Substantia nigra (tissue), 51 donors: ENCODE measurements at places on chromosomes 1 and 21.

DNA sequence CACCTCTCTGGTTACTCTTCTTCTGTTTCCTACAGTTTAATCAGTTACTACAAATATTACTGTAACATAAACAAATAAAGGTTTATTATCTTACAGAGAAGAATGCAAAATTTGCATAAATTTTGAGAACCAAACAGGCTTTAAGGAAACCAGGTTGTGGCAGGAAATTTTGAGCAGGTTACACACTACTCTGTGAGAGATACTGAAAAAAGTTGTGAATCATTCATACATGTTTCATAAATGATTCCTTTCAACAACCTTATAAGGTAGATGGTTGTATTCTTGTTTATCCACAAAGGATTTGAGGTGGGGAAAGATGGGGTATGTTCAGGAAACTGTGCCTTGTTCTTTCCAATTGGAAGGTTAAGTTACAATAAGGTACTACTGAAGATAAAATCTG, 58.6 kb downstream of the MAST2 start:
- no peak for DNase-seq

GRCh38 chr1:58979086-58979485, 195.2 kb upstream of the JUN start:
- DNase-seq = no peak

GRCh38 chr1:58754683-58755467, 29.0 kb downstream of the JUN start:
- no peak for DNase-seq

DNA sequence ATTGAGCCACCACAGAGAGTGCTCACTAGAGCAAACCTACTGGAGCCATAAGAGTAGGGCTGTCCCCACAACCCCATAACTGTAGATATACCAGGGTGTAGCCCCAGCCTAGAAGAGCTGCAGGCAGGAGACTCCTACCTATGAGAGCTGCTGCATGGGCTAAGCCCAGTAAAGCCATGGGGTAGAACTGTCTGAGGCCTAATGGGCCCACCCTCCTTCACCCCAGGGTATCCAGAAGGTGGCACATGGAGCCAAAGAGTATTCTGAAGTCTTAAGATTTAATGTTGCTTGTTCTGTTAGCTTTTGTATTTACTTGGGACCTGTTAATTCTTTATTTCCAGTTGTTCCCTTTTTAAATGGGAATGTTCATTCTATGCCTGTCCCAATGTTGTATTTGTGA, 1193.7 kb upstream of the ADGRL2 start:
- DNase-seq = no peak

GRCh38 chr1:8355439-8356255, 37.7 kb downstream of the SLC45A1 start:
- DNase-seq = no peak

- DNase-seq = no peak
Measured at GRCh38 chr1:92902406-92902744, 58.9 kb downstream of the DIPK1A start.

DNA sequence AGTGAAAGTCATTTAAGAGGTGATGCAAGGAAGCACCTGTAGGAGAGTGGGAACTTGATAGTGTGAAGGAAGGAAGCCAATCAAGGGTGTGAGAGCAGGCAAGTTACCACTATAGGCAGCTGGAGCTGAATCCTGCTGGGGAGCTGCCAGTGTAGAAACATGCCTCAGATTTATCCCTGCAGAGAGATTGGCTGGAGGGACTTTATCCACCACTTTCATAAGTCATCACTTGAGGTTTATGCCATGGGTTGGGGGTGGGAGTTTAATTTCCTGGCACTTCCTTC, 443.6 kb downstream of the PLPP3 start:
- no peak for DNase-seq

- DNase-seq = no peak
Measured at GRCh38 chr1:21048462-21048861, 128.2 kb downstream of the EIF4G3 start.

GRCh38 chr1:180533266-180533987, 25.3 kb upstream of the OVAAL start:
- peak; percentile 10 for DNase-seq

GRCh38 chr1:65175171-65176055, 27.4 kb downstream of the AK4 start:
- DNase-seq = no peak

- DNase-seq = no peak
Measured at GRCh38 chr1:87044840-87045239, 130.4 kb downstream of the HS2ST1 start.

GRCh38 chr1:82179131-82179530, 378.4 kb downstream of the ADGRL2 start:
- DNase-seq = no peak

- DNase-seq = no peak
Measured at GRCh38 chr1:67650061-67650460, 34.9 kb upstream of the GADD45A start.

- no peak for DNase-seq
Measured at GRCh38 chr1:171087896-171088295, 2.8 kb upstream of the FMO3 start.

GRCh38 chr1:192516776-192517297, 58.7 kb upstream of the RGS1 start:
- no peak for DNase-seq

- DNase-seq = no peak
Measured at GRCh38 chr1:58156124-58156468, 390.4 kb downstream of the OMA1 start.

- no peak for DNase-seq
Measured at GRCh38 chr1:17187051-17187450, 17.9 kb upstream of the PADI1 start.

- DNase-seq = peak; percentile 63
Measured at GRCh38 chr1:94925561-94926125, 1.3 kb downstream of the CNN3 start.

- peak; percentile 10 for DNase-seq
Measured at GRCh38 chr21:16775076-16775475, 737.8 kb upstream of the CXADR start.

- no peak for DNase-seq
Measured at GRCh38 chr1:212368073-212368484, 46.6 kb downstream of the PACC1 start.

GRCh38 chr1:157691285-157691920, 9.2 kb downstream of the FCRL3 start:
- DNase-seq = no peak

DNA sequence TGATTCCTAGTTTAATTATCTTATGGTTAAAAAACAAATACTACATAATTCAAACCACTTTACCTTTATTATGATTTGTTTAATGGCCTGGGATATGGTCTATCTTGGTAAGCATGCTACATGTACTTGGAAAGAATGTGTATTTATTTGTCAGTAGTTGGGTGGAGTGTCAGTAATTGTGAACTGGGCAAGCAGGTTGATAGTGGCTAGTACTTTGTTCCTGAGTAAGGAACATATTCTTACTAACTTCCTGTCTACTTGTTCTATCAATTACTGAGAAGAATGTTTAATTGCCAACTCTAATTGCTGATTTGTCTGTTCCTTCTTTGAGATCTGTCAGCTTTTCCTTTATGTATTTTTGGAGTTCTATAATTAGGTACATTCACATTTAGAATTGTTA, 49.2 kb upstream of the ABCG1 start:
- DNase-seq = no peak

GRCh38 chr1:176944606-176945005, 219.9 kb downstream of the ASTN1 start:
- no peak for DNase-seq

DNA sequence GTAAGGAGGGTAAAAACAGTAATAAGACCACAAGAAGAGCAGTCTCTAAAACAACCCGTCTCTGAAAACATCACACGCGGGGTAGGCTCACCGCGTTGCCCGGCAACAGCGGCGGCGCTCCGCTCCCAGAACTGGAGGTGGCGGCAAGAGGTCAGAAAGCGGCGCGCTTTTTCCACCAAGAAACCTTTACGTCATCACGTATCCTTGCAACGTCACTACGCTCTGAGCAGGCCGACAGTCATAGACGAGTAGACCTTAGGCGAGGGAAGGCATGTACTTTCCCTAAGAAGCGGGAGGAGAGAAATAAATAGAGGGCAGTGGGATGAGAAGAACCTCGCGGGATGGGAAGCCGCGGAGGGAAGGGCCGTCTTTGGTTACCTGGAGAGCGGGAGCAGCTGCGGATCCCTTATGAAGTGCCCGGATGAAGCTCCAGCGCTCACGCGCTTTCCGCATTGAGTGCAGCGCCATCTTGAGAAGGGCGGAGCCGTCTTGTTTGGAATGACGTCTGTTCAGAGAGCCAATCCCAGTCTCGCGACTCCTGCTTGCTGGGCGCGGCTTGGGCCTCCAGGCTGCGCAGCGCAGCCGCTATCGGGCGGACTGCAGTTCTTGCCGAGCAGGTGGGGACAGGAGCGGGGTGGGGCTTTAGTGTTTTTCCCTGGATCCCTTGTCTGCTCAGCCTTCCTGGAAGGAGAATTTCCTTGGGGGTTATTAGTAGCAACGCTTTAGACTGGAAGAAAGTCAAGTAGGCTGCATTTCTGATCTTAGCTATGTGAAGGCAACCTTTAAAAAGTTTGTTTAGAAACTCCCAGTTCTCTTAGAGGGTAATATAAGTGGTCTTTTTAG, at the start of gene WARS2:
TSS of gene WARS2 (minus strand) at position 477 of the 843 bp plus-strand sequence. CDS start at position 468, 9 bp downstream.
- DNase-seq = peak; percentile 96

DNA sequence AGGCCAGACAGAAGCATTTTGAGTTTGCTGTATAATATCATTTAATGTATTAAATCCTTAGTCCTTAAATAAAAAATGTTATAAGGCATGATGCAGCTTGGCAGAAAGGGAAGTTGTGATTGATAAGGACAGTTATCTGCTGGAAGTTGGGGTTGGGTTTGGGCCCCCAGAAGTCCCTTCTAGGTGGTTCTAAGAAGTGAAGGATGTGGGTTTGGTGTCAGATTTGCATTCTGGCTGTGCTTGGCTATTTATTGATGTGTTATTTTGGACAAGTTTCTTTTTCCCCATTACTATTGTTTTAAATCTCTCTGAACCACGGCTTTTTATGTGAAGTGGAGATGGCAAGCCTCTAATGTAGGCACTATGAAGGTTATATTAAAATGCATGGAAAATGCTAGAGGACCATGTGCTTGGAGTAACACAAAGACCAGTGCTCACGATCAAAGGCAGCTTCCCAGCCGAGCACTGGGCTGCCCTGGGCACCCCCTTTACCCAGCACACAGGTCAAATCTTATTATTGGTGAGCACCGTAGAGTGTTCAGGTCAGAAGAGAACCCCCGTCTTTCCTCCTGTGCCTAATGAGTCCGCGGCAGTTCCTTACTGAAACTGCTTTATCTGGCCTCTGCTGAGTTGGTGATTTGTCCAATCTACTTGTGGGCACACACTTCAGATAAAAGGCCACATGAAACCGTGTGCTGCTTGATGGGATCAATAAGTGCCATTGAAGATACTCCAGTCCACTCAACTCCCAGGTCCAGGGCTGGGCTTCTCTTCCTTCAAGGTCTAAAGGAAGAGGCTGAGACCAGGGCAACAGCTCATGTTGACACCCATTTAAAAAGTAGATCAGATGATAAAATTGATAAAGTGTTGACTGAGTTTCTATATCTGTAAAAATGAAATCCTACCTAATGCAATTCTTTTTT, 212.0 kb downstream of the PRDM2 start:
- DNase-seq = no peak

DNA sequence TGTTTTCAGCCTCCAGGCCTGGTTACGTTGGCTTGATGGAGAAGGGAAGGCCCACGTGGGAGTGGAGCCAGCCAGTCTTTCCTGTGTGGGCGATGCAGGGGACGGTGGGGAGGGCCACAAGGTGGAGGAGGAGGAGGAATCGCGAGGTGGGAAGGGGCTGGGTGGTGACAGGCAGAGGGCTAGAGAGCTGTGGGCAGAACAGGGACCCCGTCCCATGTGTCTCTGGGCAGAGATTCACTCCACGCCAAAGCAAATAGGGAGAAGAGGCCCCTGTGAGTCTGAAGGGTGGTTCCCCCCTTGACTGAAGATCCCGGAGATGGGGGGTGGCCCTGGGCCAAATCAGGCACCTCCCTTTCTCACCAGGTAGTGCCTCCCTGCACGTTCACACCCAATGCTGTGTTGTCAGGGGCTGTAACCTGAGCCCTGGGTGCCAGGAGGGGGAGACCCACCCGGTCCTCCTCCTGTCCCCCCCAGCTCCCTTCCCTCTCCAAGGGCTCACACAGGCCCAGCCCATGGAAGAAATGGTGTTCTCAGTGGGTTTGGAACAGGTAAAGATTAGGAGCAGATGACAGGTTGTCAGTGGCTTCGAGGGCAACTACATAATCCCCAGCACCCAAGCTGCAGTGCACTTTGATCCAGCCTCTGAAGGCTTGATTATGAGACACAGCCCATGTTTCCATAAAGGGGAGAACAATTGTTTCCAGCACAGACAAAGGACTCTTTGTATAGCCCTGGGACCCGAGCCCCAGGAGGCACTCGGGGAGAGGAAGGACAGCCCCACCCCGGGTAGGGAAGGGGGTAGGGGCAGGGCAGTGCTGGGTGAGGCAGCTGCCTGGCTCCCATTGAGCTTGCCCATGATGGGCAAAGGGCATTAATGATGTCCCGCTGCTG, 37.7 kb upstream of the GPR37L1 start:
- peak; percentile 50 for DNase-seq

DNA sequence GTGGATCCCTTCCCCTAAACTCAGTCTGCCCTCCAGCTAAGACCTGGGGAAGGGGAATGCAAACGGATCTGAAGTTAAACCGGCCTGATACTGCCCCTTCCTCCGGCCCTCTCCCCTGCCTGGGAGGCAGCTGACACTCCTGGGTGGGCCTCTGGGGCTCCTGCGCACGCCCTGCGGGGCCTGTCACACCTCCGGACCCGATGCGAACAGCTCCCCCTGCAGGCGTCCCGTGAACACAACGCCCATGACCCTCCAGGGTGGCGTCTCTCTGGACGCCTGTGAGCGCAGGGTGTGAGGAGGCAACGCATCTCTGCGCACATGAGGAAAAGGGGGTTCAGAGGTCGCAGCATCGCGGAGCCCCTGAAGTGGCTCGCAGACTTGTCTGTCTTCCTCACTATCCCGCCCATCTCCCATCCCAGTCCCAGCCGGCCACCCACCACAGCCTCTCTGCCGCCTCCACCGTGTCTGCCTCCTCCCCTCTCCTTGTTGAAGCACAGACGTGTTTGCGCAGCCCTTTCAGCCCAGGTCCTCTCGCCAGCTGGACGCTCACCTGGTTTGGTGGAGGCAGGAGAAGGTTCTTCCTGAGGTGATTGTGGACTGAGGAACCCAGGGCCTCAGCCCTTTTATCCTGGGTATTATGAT, 421 bp upstream of the LCE3A start:
- DNase-seq = no peak

- DNase-seq = no peak
Measured at GRCh38 chr21:34336245-34336644, 27.6 kb upstream of the KCNE2 start.
